PC-3 (cell line): ENCODE measurements at places on chromosomes 5 and 9.

GRCh38 chr5:136891175-136891972, 526.0 kb upstream of the TRPC7 start:
- DNase-seq: no peak

DNA sequence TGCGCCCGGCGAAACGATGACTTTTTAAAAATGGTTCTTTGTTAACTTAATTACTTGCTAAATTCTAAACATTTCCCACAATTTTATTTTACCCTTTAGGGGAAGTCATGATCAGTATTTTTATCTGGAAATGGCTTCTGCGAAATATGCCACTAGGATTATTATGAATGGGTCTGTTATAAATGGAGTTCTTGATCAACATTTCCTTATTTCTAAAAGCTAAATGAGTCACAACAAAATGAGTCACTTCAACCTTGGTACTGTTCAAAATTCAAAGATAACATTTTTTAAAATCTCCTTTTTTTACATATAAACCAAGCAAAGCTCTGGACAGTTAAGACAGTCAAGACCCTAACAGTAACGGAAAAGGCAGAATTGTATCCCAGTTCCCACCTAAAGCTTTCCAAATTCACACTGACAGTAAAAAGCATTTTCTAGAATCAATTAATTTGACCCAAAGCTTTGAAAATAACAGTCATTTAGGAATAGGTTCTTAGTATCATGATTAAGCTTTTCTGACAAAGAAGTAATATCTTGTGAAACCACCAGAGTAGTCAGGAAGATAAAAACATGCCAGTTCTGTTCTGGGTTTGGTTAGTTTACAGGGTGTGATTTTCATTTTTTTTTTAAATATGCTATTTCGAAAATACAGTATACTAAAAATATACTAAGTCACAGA, 81.7 kb downstream of the LHFPL2 start:
- peak; percentile 23 for DNase-seq

DNA sequence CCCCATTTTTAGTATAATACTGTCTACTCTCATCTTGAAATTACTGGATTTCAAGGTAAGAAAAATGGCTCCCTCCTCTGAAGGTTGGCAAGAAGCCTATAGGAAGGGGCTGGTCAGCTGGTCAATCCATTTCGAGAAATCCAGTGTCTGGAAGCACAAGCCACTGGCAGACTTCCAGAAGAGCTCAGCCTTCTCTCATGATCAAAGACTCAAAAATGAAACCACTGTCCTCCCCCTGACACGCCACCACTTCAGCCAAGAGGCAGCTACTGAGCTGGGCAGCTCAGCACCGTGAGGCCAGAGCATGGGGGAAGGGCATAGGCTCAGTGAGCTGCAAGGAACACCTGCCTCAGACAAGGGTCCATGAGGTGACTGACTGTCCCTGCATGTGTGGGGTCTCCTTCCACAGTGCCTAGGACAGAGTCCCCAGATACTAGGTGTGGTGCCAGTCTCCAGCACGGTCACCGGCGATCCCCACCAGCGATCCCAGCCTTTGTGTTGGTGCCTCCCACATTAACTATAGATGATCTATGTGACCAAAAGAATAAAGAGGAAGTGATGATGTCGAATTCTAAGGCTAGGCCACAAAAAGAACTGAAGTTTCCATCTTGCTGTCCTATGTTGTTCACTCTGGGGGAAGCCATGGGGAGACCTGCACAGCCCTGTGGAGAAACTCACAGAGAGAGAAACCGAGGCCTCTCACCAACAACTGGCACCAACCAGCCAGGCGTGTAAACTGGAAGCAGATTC, 100.1 kb upstream of the LRRTM2 start:
- DNase-seq: no peak

- no peak for DNase-seq
These were observed 54.1 kb upstream of the FYB1 start for GRCh38 chr5:39273314-39273954.

- DNase-seq: no peak
These were observed 70.5 kb downstream of the PPARGC1B start for GRCh38 chr5:149800633-149801032.

DNA sequence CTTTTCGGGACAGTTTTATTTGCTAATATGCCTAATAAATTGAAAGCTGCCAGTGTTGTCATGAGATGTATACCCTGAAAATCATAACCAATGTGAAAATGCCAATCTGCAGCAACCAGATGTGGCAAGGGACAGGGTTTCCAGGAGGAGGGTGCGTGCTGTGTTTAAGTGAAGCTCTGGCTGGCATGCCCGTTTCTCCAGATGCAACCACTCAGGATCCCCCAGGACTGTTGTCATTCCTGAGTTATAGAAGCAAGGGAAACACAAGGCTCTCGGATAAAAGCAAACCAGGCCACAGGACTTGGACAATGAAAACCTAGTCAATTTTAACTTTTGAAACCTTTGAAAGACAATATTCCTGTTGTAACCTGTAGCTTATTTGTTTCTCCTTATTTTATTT, 360.2 kb downstream of the SLIT3 start:
- no peak for DNase-seq

- no peak for DNase-seq
These were observed 241.1 kb downstream of the CACNA1B start for GRCh38 chr9:138118601-138119071.

DNA sequence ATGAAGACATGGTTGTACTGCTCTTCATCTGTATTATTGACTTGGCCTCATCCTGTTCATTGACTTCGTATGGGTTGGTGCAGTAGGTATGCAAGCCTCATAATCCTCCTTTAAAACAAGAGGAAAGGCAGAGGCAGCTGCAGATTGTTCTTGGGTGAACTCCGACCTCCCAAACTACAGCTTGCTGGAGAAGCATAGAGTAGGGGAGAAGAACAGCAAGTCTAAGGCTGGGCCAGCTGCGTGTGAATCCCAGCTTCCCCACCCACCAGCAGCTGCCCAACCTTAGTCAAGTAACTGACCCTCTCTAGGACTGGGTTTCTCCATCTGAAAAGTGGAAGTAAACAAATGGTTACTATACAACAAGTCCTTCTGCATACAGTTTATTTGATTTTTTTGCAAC, 114.5 kb upstream of the WWC1 start:
- no peak for DNase-seq

- DNase-seq: peak; percentile 90
These were observed 36.1 kb upstream of the OSMR start for GRCh38 chr5:38809388-38810359.

DNA sequence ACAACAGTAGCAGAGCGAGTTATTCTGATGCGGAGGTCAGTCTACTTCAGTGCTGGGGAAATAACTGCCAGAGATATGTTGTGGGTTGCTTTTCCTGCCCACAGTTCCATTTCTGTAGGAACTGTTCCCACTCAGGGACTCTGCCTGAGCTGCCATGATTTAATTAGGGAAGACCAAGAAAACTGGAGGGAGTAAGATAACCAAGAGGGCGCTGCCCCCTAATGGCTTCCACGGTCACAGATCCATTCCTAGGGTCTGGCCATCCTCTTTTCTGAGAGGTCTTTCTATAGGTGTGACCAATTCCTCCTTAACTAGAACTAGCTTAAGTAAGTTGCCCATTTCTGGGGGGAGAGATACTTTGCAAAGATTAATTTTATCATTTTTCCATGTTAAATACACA, 125.9 kb downstream of the APBA1 start:
- DNase-seq: no peak

GRCh38 chr9:87888501-87888900, 5.8 kb downstream of the SPATA31E1 start:
- no peak for DNase-seq

- no peak for DNase-seq
These were observed 38.5 kb upstream of the RARS1 start for GRCh38 chr5:168447808-168448207.

DNA sequence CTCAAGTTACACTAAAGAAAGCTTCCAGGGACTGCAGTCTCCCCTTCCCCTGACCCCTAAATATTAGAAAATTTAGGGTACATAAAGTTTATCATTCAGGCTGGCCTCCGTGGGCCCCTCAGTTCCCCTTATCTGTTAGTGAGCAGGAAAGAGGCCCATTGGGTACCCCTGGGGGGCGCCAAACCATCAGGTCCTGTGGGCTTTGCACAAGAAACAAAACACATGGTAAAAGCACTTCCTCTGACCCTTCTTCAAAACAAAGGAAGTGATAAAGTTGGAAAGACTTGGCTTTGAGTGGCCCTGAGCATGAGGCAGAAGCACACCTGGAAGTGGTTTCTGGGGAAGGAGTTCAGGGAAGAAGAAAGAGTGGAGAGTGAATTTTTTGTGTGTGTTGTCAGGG, 213.0 kb downstream of the SMARCA2 start:
- DNase-seq: no peak

GRCh38 chr9:131762356-131762932, 22.6 kb upstream of the RAPGEF1 start:
- DNase-seq: peak; percentile 58

DNA sequence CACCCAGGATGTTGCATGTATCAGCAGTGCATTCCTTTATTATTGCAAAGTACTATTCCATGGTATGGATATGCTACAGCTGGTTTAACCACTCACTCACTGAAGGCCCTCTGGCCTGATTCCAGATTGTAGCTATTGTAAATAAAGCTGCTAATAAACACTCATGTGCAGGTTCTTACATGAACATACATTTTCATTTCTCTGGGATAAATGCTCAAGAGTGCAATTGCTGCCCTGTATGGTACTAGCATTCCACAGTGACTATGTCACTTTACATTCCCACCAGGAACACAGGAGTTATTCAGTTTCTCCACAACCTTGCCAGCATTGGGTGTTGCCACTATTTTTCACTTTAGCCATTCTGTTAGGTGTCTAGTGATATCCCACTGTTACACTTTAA, 267.6 kb downstream of the SPOCK1 start:
- DNase-seq: peak; percentile 69

DNA sequence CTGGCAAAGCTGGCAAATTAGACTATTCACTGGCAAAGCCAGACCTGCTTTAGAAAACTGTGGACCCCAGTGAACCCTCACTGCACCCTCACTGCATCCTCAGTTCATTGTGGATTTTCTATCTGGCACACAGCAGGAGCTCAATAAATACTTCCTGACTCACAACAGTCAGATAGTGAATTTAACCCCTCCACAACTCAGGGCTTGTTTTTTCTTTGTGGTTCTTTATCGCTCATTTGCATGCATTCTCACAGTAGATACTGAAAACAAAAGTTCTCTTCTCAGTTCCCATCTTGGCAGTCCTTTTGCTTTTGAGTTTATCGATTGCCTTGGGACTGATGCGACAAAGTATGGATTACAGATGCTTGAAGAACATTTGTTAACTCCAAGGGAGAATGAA, 99.8 kb downstream of the ACTL7B start:
- DNase-seq: no peak

DNA sequence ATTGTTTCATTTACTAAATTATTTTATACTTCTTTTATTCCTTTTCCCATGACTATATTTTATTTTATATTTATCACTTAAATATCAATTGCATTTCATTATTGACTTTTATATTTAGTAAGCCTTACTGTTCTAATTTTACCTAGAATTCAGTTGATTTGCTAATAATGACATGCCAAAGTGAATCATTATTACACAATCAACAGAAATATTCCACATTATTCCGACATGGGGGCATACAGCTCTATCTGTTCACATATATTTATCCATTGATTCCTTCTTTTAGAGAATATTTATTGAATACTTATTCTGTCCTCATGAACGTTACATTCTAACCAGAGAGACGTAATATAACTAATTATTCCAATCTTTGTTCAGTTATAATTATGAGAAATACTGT, 221.8 kb downstream of the DOCK8 start:
- DNase-seq: no peak

DNA sequence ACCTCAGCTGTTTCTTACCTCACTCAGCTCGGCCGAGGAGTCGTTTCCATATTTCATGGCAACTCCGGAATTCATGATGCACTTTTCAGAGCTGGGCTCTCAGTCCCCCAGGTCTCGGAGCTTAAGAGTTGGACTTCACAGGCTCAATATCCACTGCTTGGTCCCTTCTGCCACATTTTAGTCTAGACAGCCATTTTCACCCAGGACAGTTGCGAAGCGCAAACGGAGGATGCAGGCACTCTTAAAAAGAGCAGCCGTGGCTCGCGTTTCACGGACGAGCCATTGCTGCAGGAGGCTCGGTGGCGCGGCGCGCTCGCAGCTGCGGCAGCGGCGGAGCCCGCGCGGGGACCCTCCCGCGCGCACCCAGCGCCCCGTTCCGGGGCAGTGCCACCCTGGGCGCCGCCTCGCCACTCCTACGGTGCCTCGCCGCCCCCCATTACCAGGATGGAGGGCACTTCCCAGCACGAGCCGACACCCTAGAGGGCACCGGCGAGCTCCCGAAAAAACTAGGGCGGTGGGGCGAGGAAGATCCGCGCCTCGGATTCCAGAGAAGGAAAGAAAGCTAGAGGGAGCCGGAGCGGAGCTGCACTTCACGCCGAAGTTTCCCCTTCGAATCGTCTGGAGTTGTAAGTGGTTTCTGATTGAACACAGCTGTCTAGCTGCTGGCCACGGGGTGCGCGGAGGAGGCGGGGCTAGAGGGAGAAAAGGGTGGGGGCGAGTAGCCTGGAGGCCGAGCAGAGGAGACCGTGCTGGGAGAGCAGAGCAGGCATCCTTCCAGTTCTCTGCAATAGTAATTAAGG, 140.3 kb downstream of the TSSK1B start:
- DNase-seq: peak; percentile 73

DNA sequence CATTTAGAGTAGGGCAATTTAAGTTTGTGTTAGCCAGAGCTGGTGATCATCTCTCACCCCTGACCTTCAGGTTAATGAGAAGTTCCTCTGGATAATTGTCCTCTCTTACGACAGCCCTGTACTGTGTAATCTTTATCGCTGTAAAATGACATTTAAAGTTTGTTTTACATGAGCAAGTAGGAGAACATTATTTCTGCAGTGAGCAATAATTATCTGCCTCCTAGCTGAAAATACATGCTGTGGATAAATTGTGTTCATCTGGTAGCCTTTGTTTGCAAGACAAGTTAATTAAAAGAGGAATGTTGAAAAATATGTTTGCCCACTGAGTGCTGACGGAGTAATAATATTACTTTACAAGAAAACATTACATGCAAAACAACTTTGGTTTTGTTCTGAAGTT, 1083.8 kb upstream of the NUDT12 start:
- no peak for DNase-seq

- DNase-seq: no peak
These were observed 36.9 kb upstream of the ANGPTL2 start for GRCh38 chr9:127159325-127159801.

GRCh38 chr5:42840842-42841567, 29.3 kb upstream of the SELENOP start:
- no peak for DNase-seq

DNA sequence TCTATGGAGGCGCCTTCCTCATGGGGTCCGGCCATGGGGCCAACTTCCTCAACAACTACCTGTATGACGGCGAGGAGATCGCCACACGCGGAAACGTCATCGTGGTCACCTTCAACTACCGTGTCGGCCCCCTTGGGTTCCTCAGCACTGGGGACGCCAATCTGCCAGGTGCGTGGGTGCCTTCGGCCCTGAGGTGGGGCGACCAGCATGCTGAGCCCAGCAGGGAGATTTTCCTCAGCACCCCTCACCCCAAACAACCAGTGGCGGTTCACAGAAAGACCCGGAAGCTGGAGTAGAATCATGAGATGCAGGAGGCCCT, 3.2 kb downstream of the CEL start:
- DNase-seq: no peak
